Stimulated activated CD4-positive, alpha-beta T cell treated with anti-CD3 and anti-CD28 coated beads, Interleukin-1b, Interleukin-23, amount 100 ng/mL, for 1 hour (primary cell): ENCODE measurements at places on chromosomes 11 and 22.

DNA sequence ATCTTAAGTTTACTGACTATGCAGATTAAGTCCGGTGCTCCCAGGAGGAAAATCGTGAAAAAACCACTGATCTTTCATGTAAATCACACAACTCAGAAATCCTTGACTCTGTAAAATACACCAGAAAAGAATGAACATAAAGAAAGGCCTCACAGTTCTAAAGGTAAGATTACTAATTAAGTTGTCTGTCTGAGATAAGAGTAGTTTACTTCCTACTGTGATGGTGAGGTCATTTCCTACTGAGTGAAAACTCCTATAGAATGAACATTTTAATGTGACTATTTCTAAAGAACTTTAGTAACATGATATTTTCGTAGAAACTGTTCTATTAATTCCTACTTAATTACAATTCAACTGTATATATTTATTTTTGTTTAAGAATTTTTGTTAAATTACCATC lies 774.4 kb upstream of the CHORDC1 start:
- DNase-seq = no peak

- DNase-seq = no peak
Measured at GRCh38 chr11:94728541-94728940, 39.6 kb upstream of the AMOTL1 start.

GRCh38 chr11:43959321-43959995 lies 17.0 kb downstream of the C11orf96 start:
- DNase-seq = no peak

GRCh38 chr11:109085708-109086373 lies 336.1 kb upstream of the C11orf87 start:
- no peak for DNase-seq

DNA sequence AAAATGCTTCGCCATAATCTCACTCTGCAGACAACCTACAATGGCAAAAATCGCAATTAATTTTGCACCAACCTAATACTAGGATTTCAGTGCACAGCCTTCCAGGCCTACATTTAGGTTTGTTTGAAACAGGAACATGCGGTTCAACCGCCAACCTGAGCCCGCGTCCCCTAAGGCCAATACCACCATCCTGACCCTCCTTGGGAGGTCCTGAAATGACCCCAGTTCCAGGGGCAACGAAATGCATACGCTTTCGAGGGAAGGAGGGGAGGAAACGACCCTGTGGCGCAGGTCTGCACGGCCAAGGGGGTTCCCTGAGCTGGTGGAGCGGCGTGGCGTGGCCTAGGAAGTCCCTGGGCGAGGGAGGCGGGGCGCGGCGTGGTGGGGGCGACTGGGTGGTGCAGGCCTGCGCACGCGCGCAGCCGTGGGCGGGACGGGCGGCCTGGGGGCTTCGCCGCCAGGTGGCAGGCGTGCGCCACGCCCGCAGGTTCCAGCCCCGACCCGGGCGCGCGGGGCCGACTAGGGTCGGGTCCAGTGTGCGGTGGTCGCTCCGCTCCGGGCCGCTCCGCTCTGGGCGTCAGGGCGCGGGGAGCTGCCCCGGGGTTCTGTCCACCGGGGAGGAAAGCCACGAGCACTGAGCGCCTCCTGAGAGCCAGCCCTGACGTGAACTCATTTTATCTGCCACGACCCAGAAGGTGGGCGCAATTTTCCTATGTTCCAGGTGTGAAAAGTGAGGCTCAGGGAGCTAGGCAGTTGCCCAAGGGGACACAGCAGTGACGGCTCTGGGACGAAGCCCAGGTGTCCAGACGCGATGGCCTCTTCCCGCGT lies 94.1 kb downstream of the SWAP70 start:
- peak; percentile 83 for DNase-seq

DNA sequence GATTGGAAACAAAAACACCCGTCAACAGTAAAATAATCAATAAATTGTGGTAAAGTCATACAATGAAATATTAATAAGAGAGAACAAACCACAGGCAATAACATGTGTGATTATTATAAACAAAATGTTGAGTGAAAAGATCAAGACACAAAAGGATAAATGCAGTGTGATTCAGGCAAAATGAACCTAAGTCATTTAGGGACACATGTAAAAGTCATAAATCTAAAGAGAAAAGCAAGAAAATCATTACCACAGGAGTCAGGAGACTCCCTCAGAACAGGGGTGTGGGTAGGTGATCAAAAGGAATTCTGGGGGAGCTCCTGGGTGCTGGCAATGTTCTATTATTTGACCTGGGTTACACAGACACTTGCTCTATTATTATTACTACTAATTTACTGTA lies 47.9 kb upstream of the PPP2R1B start:
- DNase-seq = no peak
